Lung (tissue), 17 donors: ENCODE measurements at places on chromosomes 7 and 10. TPM values are rescaled to one million over a fixed set of nuclear protein-coding genes. Genes with fewer than 3 reads are reported as not detected.
A peak's percentile ranks its signal among the peaks of the same experiment; 100 is the strongest.

BLNK gene
- polyA plus RNA-seq = 4.1 TPM

PNLIP gene
- polyA plus RNA-seq = 0.14 TPM

GRCh38 chr10:111316722-111317212, 239.9 kb downstream of the ADRA2A start:
- no peaks in the 10 kb centered on the region for H3K27me3 ChIP-seq
- H3K4me1 ChIP-seq = no peaks in the 10 kb centered on the region
- DNase-seq = no peak
- H3K27ac ChIP-seq = no peak overlapping the region

GRCh38 chr7:40658729-40659128, 523.9 kb downstream of the SUGCT start:
- no peaks in the 10 kb centered on the region for H3K4me1 ChIP-seq
- no peak overlapping the region for H3K27ac ChIP-seq
- H3K4me3 ChIP-seq = no peak overlapping the region
- no peaks in the 10 kb centered on the region for H3K36me3 ChIP-seq

GRCh38 chr7:116331020-116331419, 120.7 kb downstream of the TES start:
- no peaks in the 10 kb centered on the region for H3K27me3 ChIP-seq
- H3K4me3 ChIP-seq = no peak overlapping the region
- peaks cover 36% of the 10 kb centered on the region for H3K4me1 ChIP-seq
- peak; percentile 94 for DNase-seq
- H3K27ac ChIP-seq = no peak overlapping the region

DNA sequence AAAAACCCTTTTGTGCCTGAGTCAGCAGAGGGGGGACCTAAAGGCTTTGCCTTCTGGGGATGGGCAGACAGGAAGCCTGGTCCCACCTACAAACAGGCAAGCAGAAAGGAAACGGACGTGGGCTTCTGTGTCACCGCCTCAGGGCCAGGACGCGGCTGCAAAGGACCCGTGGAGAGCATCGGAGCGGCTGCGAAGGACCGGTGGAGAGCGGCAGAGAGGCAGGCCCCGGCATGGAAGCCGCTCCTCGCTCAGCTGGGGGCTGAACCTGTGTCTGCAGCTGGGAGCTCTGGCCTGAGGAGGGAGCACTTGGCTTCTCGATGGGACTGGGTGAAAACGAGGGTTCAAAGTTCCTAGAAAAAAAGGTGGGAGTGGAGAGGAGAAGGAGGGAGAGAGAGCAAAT, 125.4 kb upstream of the PPP2R2D start:
- H3K4me3 ChIP-seq = no peak overlapping the region
- no peak for DNase-seq
- H3K27ac ChIP-seq = no peak overlapping the region
- no peaks in the 10 kb centered on the region for H3K36me3 ChIP-seq
- no peaks in the 10 kb centered on the region for H3K4me1 ChIP-seq
- no peaks in the 10 kb centered on the region for H3K27me3 ChIP-seq

PNLIPRP1 gene
- not detected for polyA plus RNA-seq
